ENCODE measurements at places on chromosomes 11 and 22.

GRCh38 chr11:115128226-115128625 is 376.0 kb downstream of the CADM1 start:
- no peak for DNase-seq

DNA sequence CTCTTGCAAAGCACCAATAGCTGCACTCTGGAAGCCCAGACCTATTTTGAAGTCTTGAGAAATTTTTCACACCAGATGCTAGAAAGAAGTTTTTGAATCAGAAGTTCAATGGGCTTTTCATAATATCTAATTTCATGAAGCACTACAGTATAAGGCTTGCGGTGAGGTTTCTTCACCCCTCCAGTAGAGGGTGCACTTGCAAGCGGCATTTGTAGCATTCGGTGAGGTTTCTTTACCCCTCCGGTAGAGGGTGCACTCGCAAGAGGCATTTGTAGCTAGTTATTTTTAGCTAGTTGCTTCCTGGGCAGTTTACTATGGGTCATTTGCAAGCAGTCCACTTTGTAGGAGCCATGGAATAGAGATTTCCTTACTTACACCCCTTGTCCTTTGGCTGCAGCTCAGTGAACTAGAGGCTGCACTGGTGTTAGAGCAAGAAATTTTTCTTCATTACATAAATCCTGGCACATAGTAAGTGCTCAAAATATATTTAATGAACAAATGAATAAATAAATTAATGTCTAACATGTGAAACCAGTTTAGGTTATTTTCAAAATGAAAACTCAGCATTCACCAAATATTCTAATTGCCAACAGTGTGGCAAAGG is 7.8 kb upstream of the NOX4 start:
- no peak for DNase-seq

GRCh38 chr11:120637131-120637530 is 125.6 kb downstream of the GRIK4 start:
- no peak for DNase-seq

DNA sequence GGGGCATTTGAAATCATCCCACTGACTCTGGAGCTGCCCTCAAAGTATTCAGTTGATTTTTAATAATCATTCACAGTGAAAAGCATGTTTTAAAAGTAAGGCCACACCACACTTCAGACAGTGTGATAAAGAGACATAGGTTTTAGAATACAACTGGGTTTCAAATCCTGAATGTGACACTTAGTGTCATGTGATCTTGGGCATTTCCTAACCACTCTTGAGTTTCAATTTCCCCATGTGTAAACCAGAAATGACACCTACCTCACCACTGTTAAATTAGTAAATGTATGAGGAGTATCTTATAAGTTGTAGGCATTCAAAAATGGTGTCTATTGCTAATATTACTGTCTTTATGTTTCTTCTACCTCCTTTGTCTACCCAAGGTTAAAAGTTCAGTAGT is 5.4 kb downstream of the TMEM123 start:
- no peak for DNase-seq

DNA sequence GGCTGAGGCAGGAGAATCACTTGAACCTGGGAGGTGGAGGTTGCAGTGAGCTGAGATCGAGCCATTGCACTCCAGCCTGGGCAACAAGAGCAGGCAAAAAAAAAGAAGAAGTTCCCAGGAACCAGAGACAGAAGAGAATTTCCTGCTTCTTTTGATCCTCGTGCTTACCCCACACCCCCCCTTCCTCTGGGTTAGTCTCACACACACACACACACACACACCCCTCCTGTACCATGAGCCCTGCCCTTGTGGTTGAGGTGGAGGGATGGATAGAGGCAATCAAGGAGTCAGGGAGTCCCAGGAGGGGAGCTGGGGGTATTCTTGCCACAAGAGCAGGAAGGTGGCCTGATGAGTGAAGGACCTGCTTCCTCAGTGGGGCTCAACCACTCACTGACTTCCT is 4.1 kb upstream of the UBE2L6 start:
- no peak for DNase-seq

DNA sequence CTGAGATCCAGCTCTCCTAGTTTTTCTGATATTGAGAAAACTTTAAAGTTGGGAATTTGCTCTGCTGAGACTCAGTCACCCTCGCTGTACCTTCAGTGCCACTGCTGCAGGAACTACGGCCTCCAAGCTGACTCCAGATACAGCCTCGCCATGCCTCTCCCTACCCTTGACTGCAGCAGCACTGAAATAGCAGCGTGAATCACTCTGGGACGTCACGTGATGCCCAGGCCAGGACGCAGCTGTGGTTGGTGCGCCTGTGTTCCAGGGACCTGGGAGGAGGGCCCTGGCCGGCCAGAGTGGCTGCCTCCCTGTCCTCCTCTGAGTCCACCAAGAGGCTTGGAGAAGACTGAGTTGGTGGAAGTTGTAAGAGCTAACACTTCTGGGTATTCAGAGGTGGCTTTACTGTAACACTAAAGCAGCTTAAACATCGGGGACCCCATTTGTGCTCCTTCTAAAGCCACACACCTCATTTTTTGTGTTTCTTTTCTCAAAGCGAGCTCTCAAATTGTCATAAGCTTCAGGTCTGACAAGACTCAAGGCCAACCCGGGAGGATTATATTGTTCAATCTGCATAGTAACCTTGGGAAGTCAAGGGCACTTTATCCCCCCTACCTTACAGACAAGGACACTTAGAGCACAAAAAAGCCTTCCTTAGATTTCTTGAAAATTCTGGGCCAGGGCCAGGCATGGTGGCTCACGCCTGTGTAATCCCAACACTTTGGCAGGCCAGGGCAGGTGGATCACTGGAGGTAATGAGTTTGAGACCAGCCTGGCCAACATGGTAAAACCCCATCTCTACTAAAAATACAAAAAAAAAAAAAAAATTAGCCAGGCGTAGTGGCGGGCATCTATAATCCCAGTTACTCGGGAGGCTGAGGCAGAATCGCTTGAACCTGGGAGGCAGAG is 4.2 kb upstream of the STIP1 start:
- DNase-seq: no peak

DNA sequence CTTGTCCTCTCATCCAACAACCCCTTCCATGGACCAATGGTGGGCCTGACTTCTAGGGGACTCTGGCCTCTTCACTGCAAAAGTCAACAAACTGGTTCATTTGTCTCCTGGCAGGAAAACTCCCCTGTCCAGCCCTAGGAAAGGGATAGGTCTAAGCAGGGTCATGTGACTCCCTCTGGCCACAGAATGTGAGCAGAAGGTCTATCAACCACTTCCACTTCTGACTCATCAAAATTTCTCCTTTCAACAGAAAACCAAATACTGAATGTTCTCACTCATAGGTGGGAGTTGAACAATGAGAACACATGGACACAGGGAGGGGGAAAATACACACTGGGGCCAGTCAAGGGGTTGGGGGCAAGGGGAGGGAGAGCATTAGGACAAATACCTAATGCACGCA is 1.3 kb upstream of the ISX start:
- no peak for DNase-seq

- no peak for DNase-seq
Measured at GRCh38 chr11:29527391-29527936, 489.4 kb downstream of the KCNA4 start.
